ENCODE measurements at places on chromosomes 4 and X.

- DNase-seq: no peak
These were observed 31.0 kb upstream of the ARAF start for GRCh38 chrX:47530049-47530448.

DNA sequence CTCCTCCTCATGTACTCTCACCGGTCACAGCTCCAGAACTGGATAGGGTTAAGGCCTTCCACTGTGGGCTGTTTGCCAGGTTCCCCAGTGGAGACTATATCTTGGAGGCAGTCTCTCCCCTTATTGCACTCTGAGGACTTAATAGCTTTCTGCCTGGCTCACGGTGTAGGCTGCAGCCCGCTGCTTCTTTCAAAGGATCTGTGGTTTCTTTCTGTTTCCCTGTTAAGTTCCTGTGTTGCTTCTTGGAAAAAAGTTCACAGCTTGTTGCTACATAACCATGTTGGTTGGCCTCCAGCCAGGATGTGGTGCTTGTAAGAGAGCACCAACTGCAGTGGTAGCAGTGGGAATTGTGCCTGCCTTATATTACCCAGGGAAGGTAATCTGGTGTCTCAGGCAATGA, 24.9 kb upstream of the ZDHHC15 start:
- no peak for DNase-seq

- no peak for DNase-seq
These were observed 250.0 kb downstream of the CBR4 start for GRCh38 chr4:168759959-168760527.

DNA sequence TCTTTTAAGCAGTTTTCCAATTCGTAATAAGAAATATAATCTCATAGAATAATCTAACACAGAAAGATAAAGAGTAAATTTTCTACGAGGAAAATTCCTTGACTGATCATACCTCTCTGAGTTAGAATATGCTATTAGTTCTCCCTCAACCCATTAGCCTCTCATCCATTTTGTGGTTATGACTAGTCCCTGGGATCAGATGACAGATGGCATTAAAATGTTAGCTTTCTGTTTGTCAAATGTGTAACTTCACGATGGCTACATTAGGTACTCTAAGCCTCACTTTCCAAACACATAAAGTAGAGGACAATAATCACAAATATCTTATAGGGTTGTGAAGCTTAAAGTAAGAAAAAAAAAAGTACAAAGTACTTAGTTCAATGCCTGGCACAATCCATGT, 112.2 kb downstream of the ZAR1 start:
- DNase-seq: peak; percentile 46

GRCh38 chr4:628821-629635, 3.7 kb downstream of the PDE6B start:
- no peak for DNase-seq

DNA sequence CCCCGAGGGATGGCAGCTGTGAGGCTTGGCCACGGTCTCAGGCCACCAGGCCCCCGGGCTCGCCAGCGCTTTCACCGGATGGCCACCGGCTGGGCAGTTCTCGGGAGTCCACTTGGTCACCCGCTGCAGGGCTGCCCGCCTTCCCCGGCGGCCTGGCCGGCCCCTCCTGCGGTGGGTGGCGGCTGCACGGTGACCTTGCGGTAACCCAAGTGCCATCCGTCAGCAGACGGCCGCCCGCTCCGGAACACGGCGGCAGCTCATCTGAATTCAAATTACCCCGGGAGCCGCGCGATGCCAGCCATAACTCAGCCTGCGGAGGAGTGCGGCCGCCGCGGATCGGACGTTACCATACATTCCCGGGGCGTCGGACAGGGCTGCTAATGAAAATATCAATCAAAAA, 60.7 kb downstream of the FAM53A start:
- no peak for DNase-seq

GRCh38 chr4:121555315-121556107, 141.3 kb downstream of the ANXA5 start:
- no peak for DNase-seq

DNA sequence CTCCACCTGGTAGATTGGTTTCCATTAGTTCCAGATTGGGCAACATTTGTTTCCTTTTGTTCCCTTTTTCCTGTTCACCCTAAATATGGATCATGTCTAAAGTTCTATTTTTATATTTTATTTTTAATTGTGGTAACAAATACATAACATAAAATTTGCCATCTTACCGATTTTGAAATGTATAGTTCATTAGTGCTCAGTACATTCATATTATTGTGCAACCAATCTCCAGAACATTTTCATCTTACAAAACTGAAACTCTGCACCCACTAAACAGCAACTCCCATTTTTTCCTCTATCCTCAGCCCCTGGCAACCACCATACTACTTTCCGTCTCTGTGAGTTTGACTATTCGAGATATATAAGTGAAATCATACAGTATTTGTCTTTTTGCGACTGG, 14.2 kb upstream of the RPS6KA3 start:
- no peak for DNase-seq

DNA sequence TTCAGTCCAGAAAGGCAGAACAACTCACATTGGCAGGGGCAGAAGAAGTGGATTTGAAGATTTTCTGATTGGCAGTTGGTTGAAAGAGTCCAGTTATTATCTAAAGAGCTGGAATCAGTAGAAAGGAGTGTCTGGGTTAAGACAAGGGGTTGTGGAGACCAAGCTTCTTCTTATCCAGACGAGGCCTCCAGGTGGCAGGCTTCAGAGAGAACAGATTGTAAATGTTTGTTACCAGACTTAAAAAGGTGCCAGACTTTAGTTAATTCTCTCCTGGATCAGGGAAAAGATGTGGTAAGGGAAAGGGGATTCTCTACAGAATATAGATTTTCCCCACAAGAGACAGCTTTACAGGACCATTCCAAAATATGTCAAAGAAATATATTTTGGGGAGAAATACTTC, 36.7 kb upstream of the TLR3 start:
- no peak for DNase-seq

- DNase-seq: peak; percentile 28
These were observed 148.9 kb downstream of the STIM2 start for GRCh38 chr4:27009539-27009938.

- no peak for DNase-seq
These were observed 398.6 kb upstream of the TECRL start for GRCh38 chr4:64807821-64808220.
